ENCODE measurements at places on chromosomes 5 and 9.

- no peak for DNase-seq
These were observed 63.6 kb upstream of the SPEF2 start for GRCh38 chr5:35554016-35554415.

GRCh38 chr5:140075371-140075770 is 32.3 kb upstream of the NRG2 start:
- no peak for DNase-seq

- DNase-seq: no peak
These were observed 85.5 kb upstream of the ACTBL2 start for GRCh38 chr5:57568136-57568535.

- DNase-seq: no peak
These were observed 5.1 kb downstream of the TRMT10B start for GRCh38 chr9:37758747-37759146.

DNA sequence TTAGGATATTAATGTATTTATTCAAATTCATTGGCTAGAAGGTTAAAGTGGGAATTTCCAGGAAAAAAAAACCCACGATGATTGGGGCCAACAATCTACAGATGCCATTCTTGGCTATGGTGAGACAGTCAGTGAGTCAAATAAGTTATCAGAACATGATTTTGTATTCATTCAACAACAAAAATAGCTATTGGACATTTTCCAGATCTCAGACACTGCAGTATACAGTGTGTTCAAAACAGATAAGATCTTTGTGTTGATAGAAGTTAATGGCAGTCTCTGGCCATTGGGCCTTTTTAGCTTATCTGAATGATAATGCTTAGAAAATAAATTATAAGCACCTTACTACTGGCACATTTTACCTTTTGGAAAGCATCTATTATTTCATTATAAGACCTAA is 547.7 kb downstream of the MAT2B start:
- no peak for DNase-seq

DNA sequence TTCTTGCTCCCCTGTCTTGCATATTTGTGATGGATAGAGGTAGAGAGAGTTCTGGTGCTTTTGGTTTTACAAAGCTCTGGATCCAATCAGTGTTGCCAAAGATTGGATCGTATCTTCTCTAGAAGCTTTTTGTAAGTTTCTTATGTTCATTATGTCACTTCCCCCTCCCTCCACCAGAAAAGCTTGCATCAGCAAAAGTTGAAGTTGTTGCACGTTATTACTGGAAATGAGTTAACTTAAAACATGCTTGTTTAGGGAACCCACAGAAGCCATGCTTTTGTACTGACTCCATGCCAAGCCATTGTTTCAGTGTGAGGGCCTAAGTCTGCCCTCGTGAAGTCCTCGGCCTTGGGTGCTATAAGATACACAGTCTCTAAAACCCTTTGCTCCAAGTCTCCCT is 186.5 kb downstream of the ERCC6L2 start:
- DNase-seq: no peak

GRCh38 chr9:115444959-115445358 is 327.0 kb upstream of the TNC start:
- no peak for DNase-seq

DNA sequence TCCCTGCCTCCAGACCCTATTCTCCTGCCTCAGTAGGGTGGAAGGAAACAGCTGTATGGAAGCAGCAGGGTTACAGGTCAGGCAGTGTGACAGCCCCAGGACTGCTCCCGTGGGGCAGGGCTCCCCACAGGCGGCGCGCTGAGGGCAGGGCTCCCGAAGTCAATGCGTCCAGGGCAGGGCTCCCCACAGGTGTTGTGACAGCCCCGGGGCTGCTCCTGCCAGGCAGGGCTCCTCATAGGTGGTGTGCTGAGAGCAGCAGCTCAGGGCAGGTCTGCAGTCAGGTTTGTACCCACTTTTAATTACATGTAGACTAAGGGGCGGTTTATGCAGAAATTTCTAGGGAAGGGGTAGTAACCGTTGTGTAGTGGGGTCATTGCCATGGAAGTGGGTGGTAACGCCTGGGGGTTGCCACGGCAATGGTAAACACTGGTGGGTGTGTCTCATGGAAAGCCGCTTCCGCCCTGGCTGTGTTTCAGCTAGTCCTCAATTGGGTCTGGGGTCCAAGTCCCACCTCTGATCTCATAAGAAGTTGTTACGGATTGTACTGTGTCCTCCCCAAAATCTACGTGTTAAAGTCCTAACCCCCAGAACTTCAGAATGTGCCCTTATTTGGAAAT is 16.7 kb upstream of the TERT start:
- DNase-seq: no peak

DNA sequence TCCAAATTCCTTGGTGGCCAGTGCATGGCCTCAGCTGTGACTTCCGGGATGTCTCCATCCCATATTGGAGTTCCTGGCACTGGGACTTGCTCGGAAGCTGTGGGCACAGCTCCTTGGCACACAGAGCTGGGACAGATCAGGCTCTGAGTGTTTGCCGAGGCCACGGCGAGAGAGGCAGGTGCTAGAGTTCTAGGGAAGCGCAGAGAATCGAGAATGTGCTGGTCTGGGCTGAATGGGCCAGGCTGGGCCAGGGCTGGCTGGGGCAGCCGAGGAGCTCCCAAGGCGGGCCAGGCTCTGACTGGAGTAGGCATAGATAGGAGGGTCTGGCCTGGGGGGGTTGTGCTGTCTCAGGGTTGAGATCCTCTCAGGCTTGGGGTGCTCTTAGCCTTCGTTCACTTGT is 45.4 kb downstream of the HMCN2 start:
- DNase-seq: no peak

- no peak for DNase-seq
These were observed 51.2 kb upstream of the TRIM32 start for GRCh38 chr9:116635908-116636307.

DNA sequence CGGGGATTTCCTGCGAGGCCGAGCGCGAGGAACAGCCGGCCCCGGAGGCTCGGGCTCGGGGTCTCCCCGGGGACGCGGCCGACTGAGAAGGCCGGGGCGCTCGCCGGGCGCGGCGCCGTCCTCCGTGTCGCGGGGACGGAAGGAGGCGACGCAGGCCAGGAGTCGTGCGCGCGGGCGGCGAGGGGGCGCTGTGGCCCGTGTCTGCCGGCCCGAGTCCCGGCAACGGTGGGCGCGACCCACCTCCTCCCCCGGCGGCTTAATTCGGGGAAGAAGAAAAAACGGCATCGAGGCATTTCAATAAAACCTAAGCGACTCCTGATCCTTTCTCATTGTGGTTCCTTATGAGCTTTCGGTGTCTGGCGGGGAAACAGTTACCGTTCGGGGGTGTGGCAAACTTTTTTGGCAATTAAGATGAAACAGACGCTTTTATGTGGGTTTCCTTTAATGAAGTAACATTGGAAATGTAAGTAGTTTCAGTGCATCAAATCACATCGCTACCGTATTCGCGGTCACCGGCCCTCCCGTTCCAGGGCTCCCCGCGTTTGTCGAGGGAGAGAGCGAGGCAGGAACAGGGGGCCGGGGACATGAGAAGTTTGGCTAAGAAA is 3.7 kb upstream of the IRX2 start:
- DNase-seq: no peak

DNA sequence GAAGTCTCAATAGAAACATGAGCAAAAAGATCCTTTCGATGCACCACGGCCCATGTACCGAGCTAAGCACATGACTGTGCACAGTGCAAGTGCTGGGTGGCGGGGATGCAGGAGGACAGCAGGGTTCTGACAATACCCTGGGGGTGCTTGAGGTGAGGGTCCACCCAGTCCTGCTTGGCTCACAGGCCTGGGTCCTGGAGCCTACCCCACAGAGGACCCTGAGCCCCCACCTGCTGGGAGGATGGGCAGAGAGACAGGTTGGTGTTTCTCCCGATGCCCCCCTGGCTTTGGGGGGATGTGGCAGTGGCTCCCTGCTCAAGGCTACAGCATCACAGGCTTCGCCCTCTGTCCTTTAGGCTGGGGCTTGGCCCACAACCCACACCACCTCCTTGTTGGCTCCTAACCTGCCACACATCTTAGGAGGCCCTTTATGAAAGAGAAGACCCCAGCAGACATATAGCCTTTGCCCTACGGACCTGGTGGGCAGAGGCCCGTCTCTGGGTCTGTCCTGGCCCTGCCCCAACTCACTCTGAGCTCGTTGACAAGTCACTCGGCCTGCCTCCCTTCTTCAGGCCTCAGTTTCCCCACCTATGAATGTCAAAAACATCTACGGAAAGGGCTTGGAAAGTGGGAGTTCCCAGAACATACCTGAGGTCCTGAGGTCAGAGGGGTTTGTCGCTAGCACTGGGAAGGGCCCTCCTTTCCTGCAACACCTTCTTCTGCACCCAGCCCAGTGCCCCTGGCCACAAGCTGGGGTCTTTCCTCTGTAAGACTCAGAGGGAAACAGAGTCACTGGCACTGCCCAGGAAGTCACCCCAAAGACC is 50.3 kb downstream of the BARX1 start:
- DNase-seq: no peak

DNA sequence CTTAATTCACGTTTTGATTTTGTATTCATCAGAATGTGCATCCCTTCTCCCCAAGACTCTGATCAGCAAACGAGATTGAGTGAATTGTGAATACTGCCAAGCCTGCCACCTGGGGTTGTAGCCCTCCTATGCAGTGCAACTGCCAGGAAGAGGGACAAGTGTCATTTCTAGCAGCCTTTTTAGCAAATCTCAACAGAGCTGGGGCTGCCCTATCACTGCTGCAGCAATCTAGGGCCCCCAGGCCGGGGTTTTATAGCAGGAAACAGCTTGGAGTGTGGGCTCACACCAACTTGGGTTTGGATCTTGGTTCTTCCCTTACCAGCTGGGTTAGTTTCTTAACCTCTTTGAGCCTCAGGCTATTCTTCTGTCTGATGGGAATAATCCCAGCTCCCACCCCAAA is 4.0 kb downstream of the CSF1R start:
- DNase-seq: no peak

GRCh38 chr9:38296807-38297206 is 95.7 kb upstream of the ALDH1B1 start:
- DNase-seq: no peak

DNA sequence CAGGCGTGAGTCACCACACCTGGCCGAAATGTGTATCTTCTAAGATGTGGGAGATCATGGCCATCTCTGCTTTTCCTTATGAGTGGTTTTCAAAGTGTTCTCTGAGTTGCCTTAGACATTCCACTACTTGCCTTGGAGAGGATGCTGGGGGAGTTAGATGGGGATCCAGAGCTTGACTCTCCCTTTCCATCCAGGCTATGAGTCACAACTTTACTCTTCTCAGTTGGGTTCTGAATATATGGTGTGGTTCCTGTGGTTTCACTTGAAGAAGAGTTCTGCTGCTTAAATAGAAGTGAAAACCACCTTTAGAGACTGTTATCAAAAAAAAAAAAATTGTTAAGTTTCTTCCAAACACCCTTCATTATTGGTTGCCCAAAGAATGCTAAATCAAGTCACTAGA is 217.6 kb downstream of the ZNF608 start:
- DNase-seq: no peak

DNA sequence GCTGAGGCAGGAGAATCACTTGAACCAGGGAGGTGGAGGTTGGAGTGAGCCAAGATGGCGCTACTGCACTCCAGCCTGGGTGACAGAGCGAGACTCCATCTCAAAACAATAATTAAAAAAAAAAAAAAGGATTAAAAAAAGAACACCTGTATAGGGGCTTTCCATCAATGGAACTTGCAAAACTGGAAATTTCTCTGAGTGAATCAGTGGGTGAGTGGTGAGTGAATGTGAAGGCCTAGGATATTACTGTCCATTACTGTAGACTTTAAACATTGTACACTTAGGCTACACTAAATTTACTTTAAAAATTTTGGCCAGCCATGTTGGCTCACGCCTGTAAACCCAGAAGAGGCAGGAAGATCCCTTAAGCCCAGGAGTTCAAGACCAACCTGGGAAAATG is 5.7 kb upstream of the RARS1 start:
- DNase-seq: no peak

- no peak for DNase-seq
These were observed 24.3 kb downstream of the NOTCH1 start for GRCh38 chr9:136521537-136521936.

DNA sequence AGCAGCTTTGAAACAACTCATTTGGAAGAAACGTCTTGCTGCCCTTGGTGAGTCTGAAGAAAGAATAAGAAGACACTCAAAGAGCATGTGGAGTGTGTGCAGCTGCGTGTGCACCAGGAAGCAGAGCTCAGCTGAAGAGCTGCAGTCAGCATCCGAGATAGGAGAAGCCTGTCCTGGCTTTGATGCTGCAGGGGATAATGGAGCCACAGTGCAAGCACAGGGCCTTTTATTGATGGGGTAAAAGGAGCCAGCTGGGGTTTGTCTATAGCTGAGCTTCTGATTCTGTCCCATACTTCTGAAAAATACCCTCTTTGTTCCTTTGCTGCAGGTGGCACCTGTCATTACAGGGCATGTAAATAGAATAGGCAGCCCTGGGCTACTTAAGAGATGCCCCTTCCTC is 375.7 kb upstream of the ZNF462 start:
- no peak for DNase-seq

- DNase-seq: no peak
These were observed 82.6 kb downstream of the AOPEP start for GRCh38 chr9:94808926-94809700.

DNA sequence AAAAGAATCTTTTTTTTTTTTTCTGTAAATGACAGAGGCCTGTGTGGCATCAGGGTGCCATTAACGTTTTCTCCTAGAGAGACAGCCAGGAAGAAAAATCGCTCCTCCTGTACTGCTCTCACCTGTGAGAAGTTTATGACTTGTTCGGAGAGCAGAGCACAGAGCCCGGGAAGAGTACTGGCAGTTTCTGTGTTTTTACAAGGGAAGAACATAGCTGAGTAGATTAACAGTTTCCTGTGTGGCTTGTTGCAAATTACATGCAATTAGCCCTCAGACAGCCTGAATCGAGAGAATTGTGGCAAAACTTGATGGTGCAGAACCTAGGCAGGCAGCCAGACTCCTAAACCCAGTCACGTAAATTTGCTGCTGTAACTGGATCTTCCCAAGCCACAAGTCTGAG is 32.1 kb downstream of the PRKACG start:
- peak; percentile 38 for DNase-seq

GRCh38 chr5:173646692-173647091 is 30.2 kb upstream of the BOD1 start:
- no peak for DNase-seq

GRCh38 chr5:132449060-132449459 is 41.5 kb downstream of the IRF1 start:
- DNase-seq: no peak

GRCh38 chr9:134317400-134317789 is 8.9 kb upstream of the RXRA start:
- no peak for DNase-seq

DNA sequence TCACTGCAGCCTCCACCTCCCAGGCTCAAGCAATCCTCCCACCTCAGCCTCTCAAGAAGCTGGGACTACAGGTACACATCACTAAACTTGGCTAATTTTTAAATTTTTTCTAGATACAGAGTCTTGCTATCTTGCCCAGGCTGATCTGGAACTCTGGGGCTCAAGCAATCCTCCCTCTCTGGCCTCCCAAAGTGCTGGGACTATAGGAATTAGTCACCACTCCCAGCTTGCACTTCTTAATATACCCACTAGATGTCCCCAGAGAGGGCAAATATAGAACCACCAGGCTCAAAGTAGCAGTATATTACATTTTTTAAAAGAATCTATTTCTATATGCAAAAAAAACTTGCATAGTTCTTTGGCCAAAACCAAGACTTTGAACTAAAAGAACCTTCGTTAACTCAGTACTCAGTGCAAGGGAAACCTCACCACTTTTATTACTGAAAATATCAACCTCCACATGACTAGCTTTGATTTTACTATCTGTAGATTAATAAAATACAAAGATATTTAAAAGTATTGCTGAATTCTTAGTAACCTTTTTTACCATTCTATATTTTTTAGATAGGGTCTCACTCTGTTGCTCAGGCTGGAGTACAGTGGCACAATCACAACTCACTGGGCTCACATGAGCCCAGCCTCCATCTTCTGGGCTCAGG is 25.8 kb upstream of the HSD17B3 start:
- no peak for DNase-seq
